ENCODE measurements at places on chromosomes 1 and 21.

DNA sequence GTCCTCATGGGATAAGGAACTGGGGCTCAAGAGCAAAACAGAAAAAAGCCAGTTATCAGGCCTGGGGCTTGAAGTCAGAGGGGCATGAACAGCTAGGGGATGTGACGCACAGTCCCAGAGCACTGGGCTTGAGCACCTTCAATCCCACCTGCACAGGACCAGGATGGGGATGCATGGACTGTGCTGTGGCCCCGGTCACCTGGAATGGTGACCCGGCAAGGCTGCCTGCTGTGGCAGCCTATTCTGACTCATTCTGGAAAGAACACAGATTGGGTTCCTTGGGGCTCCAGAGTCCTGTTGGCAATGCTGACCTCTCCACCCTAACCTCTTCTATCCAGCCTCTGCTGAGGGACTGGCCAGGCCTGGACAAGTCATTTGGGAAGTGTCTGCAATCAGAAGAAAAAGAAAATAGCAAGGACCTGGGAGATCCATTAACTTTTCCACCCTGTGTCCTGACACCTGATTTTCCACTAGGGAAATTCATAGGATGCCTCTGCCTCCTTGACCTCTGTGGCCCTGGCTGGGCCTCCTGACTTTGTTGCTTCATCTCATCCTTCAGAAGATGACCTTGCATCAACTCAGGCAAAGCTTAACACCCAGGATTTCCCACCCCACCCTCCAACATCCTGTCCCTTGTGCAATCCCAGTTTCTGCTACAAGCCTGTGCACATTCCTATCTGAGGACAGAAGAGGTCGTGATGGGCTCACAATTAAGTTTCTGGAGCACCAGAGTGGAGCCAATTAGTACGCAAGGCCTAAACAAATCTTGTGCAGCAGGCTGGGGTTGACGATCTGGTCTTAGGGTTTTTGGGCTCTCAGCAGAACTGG lies 17.9 kb upstream of the FMOD start:
- DNase-seq, result no peak

DNA sequence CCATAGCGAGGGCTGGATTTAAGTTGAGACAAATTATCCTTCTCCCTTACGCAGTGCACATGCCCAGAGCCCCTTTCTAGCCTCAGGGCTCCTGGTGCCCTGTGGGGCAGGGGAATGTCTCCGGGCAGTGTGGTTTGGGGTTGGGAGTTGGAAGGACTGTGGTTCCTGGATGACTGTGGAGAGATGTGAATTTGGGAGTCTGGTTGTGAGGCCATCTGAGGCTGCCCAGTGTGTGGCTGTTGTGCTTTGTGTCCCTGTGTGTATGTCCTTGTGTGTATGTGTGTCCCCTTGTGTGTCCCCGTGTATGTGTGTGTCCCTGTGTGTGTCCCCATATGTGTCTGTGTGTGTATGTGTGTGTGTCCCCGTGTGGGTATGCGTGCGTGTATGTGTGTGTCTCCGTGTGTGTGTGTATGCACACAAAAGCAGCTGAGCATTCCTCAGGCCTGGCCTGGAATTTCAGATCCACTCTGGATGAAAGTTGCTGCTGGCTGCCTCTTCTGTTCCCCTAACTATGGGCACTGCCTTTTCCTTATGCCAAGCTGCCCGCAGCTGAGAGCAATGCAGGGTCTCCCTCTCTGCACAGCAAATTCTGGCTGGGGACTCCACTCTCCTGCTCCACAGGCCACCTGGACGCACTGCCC lies 65.4 kb downstream of the UBIAD1 start:
- no peak for DNase-seq

DNA sequence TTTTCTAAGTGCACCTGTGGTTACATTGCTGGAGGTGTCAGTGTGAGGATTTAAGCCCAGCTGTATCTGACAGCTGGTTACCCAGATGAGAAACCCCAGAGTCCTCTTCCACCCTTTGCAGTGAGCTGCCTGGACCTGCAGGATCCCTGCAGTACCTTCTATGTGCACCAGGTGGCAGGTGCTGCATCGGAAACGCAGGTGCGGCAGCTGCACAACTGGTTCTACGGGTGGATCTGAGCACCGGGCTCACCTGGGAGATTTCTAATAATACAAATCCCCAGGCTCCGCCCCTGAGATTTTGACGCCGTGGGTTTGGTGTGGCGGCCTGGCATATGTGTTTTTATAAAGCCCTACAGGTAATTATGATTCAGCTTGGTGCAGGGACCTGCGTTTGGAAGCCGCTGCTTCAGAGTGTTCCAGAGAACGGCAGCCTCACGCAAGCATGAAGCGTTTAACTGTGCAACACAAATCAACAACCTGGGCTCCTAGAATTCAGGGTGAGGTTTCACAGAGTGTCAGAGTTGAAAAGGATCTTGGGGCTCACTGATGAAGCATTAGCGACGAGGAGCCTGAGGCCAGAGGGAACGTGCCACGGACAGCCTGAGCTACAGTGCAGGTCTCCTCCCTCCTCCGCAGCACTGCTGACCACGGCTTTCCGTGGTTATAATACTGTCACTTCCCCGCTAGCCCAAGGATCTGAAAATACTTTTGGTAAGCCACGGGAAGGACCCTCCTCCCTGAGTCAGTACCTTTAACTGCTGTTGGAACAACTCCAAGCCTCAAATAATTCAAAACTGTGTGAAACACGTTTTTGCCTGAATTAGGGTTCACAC lies 96.7 kb upstream of the TRABD2B start:
- peak; percentile 77 for DNase-seq

DNA sequence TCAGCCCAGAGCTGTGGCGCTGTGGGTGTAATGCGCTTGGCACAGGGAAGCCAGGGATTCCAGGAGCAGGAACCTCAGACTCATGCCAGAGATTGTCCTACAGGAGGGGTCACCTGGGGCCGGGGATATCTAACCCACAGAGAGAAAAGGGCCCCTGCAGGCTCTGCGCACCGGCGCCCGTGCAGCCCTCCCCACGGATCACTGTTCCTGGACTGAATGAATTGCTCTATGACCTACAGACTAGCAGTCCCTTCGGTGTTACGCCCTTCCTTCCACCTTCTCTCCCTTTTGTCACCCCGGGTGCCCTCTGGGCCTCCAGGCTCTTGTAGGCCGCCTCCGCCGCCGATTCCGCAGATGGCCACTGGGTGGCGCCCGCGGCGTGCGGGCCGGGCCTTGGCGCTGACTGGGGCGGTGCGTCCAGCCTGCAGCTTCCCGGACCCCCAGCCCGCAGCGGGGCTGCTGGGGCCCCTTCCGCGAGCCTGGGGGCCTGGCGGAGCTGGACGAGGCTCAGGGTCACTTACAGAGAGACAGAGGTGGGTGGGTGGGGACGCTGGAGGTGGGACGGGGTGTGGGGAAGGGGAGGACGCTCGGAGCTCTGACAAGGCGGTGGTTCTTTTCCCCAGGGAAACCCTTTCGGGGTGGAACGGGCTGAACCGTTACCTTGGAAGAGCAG lies 101.3 kb downstream of the IER5 start:
- DNase-seq, result peak; percentile 58

DNA sequence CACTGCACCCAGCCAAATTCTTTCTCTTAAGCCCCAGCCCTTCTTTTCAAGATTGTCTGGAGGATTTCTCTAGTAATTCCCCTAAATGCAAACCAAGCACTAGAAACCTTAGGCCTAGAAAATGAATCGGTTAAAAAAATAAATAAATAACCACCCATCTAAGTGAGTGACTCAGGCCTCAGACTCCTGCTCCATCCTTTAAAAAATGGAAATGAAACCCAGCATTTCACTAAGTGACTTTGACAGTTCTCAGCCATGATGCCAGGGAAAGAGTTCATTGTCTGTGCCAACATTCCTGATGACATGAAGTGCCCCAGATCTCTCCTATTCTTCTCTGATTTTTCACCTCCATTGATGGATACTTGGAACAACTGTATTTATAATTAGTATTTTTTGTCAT lies 415.2 kb upstream of the DAB1 start:
- DNase-seq, result no peak

DNA sequence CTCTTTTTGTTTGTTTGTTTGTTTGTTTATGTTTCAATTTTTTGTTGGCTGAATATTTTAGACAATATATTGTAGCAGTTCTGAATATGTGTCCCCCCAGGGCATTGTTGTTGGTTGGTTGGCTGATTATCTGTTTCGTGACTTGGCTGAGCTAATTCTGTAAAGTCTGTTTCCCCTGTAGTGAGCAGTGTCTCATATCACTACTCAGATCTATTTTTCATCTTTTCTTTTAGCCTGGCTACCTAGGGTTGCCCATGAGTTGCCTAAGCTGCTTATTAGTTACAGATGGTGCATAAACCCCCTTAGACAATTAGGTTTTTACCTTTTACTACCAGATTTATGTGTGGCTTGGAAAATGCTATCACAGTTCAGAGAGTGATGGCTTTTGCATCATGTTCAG lies 32.3 kb downstream of the CFAP57 start:
- DNase-seq, result no peak

DNA sequence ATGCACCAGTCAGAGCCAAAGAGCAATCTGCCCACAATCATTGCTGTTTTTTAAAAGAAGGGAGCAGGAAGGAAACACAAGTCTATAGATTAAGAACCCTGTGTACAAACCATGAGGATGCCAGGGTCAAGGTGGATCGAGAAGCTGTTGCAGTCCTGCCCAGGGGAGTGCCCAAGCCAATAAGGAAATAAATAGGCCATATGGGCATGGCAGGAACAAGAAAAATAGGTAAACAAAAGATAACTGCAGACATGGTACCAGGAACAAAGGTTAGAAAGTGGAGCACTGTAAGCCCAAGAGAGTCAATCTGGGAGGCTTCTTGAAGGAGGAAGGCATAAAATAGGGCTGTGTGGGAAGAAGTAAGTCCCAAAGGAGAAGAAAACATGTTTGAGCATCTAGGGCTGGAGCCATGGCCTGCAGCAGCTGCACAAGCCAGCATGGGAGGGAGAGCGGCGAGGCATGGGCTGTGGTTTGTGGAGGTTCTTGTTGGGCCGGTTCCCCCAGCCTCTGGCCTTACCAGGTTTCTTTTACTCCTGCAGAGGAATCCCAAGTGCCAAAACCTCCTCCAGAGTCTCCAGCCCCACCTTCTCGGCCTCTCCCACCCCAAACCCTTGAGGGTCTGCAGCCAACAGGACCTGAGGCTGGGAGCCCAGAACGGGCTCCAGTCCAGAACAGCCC lies 13.6 kb downstream of the INAVA start:
- no peak for DNase-seq

GRCh38 chr1:113109908-113110554 lies 37.0 kb downstream of the LRIG2 start:
- no peak for DNase-seq

- no peak for DNase-seq
Observed at GRCh38 chr1:223810586-223810985, 35.2 kb downstream of the TP53BP2 start.

DNA sequence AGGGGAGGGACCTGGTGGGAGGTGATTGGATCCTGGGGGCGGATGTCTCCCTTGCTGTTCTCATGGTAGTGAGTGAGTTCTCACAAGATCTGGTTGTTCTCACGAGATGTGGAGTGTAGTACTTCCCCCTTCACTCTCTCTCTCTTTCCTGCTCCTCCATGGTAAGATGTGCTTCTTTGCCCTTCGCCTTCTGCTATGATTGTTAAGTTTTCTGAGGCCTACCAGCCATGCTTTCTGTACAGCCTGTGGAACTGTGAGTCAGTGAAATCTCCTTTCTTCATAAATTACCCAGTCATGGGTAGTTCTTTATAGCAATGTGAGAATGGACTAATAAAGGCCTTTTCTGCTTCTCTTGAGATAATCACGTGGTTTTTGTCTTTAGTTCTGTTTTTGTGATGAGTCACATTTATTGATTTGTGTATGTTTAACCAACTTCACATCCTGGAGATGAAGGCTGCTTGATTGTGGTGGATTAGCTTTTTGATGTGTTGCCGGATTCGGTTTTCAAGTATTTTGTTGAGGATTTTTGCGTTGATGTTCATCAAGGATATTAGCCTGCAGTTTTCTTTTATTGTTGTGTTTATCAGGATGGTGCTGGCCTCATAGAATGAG lies 45.5 kb downstream of the RABGAP1L start:
- no peak for DNase-seq

DNA sequence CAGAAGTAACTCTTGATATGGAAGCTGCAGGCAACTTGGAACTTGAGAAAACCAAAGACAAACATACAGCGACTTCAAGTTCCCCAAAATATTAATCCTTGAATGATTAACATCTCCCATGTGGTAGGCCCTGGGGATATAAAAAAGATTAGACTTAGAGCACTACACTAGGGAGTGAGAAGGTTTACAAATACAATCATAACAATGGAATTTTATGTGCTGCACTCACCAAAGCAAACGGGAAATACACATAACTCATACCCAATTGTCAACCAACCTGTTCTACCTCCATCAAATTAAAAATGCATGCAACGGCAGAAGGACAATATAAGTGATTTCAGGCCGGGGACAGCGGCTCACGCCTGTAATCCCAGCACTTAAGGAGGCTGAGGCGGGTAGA lies 3.7 kb downstream of the SMYD3 start:
- no peak for DNase-seq

DNA sequence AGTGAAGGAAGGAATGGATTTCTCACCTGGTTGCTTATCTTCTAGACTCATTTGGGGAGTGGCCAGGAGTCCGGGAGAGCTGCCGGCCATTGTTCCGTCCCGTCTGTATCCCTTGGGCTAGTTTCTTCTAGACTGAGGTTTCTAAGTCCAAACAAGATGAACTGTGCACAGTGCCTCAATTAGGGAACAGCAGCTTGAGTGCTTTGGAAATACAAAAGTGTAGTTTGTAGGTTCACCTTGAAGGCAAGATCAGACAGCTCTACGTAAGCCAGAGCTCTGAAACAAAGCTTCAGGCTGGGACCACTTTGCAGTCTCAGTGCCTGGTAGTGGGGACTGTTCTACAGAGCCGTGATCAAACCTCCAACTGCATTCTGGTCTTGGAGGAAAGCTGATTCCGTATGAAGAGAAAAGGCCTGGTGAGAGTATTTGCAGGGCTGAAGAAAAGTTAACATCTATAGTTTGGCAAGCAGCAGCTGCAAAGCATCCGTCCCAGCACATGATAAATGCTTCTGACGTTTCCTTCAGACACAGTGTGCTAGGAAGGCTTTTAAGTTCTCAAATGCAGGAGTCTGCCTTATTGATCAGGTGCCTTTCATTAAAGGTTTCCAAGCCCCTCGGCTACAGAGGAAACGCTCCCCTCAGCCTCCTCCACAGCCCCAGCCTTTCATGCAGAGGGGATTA lies 432.8 kb downstream of the KIF26B start:
- DNase-seq, result no peak

Data from naive thymus-derived CD8-positive, alpha-beta T cell (primary cell).